DMS 273 treated with DMSO at 0.1 percent for 48 hours (cell line): ENCODE measurements at places on chromosomes 3 and 15.

- no peak for DNase-seq
These were observed 234.1 kb upstream of the FEZF2 start for GRCh38 chr3:62607287-62608029.

- no peak for DNase-seq
These were observed 32.2 kb downstream of the GOLGA6L10 start for GRCh38 chr15:82317091-82317489.

DNA sequence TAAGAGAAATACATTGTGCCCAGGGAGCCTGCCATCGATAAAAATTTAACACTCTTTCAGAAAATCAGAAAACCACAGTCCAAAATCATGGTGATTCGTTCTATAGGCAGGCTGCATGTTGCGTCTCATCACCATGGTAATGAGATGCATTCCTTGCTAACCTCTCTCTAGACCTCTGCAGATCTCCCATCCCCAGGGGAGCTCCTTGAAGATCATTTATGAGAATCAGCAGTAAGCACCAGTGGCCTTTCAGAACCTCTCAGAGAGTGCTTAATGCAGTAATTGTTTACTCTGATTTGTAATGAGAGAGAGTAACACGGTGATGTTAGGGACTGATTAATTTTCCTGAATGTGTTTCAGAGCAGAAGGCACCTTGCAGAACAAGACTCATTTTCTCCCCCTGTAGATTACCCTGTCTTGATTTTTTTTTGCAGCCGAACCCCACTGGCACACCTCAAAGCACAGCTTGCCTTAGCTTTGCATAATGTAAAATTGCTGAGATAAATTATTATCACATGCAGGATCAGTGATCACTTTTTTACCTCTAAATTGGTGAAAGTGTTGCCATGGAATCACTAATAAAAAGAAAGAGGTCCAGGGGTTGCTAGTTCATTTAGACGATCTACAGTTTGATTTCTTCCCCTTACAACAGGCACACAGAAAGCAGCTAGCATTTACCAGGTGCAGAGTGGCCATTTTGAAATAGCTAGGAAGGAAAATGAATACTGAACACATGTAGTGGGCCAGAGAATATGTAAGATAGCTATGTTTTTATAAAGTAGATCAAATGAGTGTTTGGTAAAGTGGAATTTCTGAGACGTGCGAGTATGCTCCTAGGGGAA lies 98.9 kb upstream of the CHL1 start:
- DNase-seq = no peak

- no peak for DNase-seq
These were observed 44.9 kb downstream of the CPN2 start for GRCh38 chr3:194306109-194306686.
